ENCODE measurements at places on chromosomes 13 and 19.

- no peak for DNase-seq
Observed at GRCh38 chr13:48302871-48303358, 636 bp upstream of the RB1 start.

DNA sequence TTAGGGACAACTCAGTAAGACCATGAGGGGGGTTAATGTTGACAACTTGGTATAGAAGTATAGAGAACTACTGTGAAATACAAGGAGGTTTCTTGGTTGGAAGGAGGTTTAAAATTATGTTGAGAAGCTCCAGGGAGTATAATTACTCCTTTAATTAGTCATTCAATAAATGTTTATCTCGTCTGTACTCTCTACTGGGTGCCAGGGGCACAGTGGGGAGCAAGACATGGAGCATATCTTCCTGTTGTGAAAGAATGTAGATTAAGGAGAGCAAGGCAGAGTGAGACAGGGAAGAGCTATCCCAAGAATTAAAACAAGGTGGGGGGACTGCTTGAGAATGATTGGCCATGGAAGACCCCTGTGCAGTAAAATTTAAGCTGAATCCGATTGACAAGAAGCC is 33.7 kb upstream of the TDRD3 start:
- no peak for DNase-seq

DNA sequence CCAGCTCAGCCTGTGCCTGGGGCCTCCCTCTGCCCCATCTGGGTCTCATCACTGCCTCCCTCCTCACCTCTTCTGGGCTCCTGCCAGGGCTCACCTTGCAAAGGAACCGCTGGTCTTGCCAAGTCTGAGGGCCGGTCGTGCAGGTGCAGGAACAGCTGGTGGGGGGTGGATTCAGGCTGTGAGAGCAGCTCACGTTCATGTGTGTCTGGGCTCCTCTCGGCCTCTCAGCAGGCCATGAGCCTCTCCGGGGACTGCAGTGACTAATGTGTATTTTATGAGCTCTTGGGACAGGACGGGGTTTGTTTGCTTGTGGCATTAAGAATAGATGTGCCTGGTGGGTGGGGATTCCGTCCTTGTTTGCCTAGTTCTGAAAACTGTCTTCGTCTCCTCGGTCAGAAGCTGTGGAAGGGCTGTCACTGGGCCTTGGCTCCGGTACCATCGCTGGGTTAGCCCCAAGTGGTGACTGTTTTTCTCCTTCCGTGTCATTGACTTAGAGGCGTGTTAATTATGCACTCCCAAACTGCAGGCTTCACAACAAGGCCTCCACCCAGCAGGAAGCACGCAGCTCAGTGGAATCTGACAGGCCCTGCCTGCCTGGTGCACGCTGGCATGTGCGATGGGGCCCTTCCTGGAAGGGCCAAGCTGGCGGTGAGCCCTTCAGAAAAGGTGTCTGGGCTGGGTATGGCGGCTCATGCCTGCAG is 77.6 kb downstream of the KDM4B start:
- no peak for DNase-seq

GRCh38 chr13:107551521-107551920 is 663.8 kb downstream of the LIG4 start:
- DNase-seq, result no peak

GRCh38 chr13:50079655-50080202 is 64.5 kb downstream of the KCNRG start:
- DNase-seq, result no peak

GRCh38 chr19:48745208-48745995 is 1.3 kb downstream of the IZUMO1 start:
- DNase-seq, result no peak

- no peak for DNase-seq
Observed at GRCh38 chr19:16319481-16319880, 5.1 kb upstream of the KLF2 start.

All from chondrocyte (in vitro differentiated cells).